Muscle of leg (tissue), 16 donors: ENCODE measurements at places on chromosomes 12 and 14. TPM values are rescaled to one million over a fixed set of nuclear protein-coding genes. Genes with fewer than 3 reads are reported as not detected.

DNA sequence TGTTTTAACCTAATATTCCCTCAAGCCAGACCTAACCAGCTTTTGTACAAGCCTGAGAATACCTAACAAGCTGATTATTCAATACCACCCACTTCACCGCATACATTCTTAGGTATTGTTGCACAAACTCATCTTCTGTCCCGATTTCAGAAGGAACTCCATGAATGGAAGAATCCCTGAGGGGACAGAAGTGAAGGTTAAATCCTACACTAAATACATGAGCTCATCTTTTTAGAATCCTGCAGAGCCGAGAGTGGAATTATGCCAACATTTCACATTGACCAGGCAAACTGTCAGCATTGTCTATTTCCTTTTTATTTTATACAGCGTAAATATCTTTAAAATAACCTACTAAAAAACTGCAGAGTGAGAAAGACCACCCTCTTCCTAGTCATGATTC, 140.7 kb upstream of the PRICKLE1 start:
- DNase-seq, result no peak

GRCh38 chr14:90767899-90768298, 48.3 kb downstream of the TTC7B start:
- DNase-seq, result no peak

GRCh38 chr14:36176524-36176923, at the start of gene PTCSC3:
TSS of gene PTCSC3 (minus strand) at chr14:36176722.
- no peak for DNase-seq

GRCh38 chr14:100031506-100032281, 33.5 kb upstream of the EVL start:
- peak; percentile 25 for DNase-seq

- DNase-seq, result peak; percentile 4
Observed at GRCh38 chr12:78671295-78671694, 193.3 kb upstream of the SYT1 start.

CEP290 gene
- total RNA-seq, result 12.9 TPM
